Stimulated activated CD4-positive, alpha-beta T cell treated with anti-CD3 and anti-CD28 coated beads, Interleukin-1b, Interleukin-23, amount 100 ng/mL, for 1 hour (primary cell): ENCODE measurements at places on chromosomes 12 and 14.

- DNase-seq = no peak
Observed at GRCh38 chr12:3122841-3123678, 45.9 kb downstream of the TSPAN9 start.

GRCh38 chr12:68375756-68376695, 43.9 kb upstream of the MDM1 start:
- no peak for DNase-seq

DNA sequence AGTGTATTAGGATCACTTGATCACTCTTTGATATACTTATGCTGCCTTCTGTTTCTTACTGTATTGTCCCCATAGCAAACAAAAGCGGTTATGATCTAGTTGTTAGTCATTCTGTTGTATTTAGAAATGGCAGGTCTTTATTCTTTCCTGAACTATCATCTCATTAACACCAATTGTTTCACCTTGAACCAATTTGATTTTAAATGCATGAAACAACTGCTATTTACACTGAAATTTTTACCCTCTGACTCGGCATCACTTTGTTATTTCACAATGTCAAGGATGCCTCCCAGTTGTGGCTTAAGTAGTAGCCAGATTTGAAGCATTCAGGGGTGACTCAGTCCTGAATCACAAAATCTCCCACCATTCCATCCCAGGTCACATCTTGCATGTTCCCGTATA, 303.5 kb downstream of the EGLN3 start:
- DNase-seq = no peak

- DNase-seq = peak; percentile 31
Observed at GRCh38 chr12:2691006-2691344, 103.8 kb upstream of the FKBP4 start.

GRCh38 chr12:62631471-62632410, 165.1 kb downstream of the MON2 start:
- DNase-seq = no peak

- no peak for DNase-seq
Observed at GRCh38 chr12:83365317-83365716, 678.6 kb downstream of the TMTC2 start.

- no peak for DNase-seq
Observed at GRCh38 chr14:51282517-51282916, 42.5 kb downstream of the TMX1 start.

- DNase-seq = no peak
Observed at GRCh38 chr12:12608557-12608957, 3.1 kb upstream of the CREBL2 start.

DNA sequence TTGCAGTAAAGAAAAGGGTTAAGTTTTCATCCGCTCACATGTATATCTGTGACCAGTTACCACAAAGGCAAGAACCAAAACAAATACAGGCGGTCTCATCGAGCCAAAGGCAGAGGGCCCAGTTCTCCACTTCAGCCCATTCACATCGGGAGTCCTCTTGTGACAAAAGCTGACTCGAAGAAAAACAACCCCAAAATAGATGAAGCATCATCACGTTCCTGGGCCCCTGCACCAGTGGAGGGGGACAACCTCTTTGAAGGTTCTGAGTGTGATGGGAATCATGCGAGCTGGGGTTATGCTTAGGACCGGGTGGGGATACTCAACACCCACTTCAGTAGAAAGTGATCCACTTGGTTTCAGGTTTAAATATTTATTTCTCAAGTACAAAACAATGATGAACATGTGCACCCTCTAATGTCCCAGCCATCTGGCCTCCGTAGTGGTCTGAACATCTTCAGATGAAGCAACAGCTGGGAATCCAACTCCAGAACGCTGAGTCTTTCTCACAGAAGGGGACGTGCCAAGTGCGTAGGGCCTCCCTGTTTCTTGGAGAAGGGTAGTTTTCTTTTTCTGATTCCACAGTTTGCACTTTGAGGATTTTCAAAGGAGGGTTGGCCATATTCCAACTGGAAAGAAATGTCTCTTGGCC, 8.4 kb downstream of the GSC start:
- DNase-seq = no peak
